Osteoblast (primary cell): ENCODE measurements at places on chromosomes 3 and 15. TPM values are rescaled to one million over a fixed set of nuclear protein-coding genes. Genes with fewer than 3 reads are reported as not detected.

Gene ACOX2
- 28.6 and 29.8 TPM in 2 replicates for total RNA-seq

Gene COL6A5
- total RNA-seq, result not detected in 2 replicates

Gene GPR156
- 0.88 and 1.4 TPM in 2 replicates for total RNA-seq

Gene KLHL40
- not detected in 2 replicates for total RNA-seq

Gene IL5RA
- not detected in 2 replicates for total RNA-seq

Gene FGF12
- not detected in 2 replicates for total RNA-seq
